Right renal pelvis (tissue), 4 donors: ENCODE measurements at places on chromosomes 13 and 19.

- peak; percentile 11 for DNase-seq
Measured at GRCh38 chr13:96958286-96958891, 35.9 kb downstream of the OXGR1 start.

GRCh38 chr13:20487927-20488326 lies 37.7 kb downstream of the CRYL1 start:
- no peak for DNase-seq

DNA sequence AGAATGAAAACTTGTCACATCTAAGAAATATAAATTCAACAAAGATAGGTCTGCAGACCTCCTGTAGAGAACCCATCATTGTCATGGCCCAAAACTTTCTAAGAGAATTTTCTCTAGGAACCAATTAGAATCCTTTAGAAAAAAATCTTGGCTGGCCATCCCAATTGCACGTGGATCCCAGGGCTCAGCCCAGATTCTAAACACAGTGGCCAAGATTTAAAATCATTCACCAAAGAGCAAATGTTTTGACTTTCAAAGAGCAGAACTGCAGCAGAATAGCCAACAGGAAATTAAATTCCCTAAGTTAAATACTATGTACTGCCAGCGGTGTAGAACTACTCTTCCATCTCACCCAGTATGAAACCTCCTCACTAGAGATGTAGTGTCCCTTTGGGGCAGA lies 21.3 kb downstream of the IPO5 start:
- no peak for DNase-seq

GRCh38 chr13:110944121-110944967 lies 29.5 kb upstream of the ANKRD10 start:
- peak; percentile 3 for DNase-seq

DNA sequence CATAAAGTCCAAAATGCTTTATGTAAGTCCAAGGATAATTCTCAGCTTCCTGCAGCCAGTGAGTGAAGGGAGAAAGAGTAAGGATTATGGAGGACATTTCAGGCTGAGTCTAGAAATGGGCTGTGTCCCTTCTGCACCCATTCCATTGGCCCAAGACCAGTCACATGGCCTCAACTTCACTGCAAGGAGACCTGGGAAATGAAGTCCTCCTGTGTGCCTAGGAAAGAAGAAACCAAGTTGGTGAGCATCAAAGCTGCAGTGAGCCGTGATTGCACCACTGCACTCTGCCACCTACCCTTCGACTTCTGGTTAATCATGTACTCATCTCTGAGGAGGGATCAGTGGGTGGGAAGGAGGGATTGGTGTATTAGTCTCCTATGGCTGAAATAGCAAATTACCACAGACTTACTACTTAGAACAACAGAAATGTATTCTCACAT lies 3.6 kb upstream of the CD37 start:
- no peak for DNase-seq

DNA sequence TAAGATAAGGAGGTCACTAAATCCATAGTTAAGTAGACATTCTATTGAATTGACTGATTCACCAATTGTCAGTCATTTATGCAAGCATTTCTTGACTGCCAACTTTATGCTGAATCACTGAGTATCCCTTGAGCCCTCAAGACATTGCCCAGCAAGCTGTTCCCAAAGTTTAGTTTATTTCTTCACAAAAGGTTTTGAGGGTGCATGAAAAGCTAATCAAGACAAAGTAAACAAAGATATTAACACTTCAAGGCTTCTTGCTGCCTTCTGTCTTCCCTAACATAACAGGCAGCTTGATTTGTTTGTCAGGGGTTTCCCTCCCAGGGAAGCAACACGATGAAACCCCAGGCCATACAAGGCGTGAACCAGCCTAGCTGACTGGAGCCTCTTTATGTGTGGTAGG lies 374.4 kb downstream of the SPRY2 start:
- DNase-seq: no peak

DNA sequence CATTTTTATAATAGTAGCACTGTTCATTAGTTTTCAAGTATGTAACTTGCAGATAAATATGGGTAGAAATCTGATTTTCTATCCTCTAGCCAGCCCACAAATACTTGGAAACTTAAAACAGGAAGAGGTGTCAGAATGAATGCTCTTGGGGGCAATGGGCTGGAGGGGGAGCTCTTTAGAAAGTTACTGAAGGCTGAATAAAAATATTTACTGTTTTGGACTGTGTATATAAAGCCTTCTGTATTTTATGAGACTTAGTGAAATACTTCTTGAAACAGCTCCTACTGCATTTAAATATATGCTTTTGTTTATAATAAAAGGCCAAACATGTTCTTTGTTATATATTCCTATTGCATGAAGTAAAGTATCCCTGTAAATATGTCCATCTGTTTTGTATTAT lies 138.8 kb downstream of the RGCC start:
- no peak for DNase-seq
